ENCODE measurements at places on chromosomes 13 and 19.

DNA sequence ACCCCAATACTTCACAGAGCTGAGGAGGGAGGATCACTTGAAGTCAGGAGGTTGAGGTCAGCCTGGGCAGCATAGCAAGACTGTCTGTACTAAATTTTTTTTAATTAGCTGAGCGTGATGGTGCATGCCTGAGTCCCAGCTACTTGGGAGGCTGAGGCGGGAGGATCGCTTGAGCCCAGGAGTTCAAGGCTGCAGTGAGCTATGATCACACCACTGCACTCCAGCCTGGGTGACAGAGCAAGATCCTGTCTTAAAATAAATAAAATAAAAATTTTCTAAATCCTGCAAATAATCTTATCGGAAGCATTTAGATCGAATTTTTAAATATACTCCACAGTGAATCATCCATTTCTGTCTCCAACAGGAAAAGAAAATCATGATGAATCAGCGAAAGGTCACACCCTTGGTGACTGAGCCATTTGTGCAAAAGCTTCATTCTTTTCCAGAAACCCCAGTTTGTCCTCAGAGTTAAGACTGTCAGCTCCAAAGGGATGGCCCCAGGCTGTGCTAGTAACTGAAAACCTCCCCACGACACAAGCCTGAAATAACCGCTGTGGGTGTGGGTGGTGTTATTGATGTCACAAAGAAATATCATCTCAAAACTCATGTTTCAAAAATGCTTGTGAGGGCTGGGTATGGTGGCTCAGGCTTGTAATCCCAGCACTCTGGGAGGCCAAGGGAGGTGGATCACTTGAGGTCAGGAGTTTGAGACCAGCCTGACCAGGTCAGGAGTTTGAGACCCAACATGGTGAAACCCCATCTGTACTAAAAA is 167.6 kb downstream of the PTPRS start:
- no peak for DNase-seq

DNA sequence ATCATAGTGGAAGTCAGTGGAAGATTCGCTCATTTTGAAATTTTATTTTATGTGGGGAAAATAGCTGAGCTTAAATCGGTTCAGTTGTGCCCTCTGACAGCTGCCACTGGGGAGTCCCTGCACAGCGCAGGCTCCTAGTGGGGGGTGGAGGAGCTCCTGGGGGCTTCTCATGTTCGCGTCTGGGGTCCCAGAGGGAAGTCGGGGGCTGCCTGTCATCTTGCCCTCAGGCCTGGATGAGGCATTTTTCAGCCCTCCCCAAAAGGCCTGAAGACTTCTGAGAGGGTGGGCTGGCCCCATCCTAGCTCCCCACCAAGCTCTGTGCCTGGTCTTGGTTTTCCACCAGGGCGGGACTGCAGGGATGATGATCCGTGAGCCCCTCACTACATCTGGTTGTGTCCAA is 82.1 kb downstream of the CHST8 start:
- no peak for DNase-seq

DNA sequence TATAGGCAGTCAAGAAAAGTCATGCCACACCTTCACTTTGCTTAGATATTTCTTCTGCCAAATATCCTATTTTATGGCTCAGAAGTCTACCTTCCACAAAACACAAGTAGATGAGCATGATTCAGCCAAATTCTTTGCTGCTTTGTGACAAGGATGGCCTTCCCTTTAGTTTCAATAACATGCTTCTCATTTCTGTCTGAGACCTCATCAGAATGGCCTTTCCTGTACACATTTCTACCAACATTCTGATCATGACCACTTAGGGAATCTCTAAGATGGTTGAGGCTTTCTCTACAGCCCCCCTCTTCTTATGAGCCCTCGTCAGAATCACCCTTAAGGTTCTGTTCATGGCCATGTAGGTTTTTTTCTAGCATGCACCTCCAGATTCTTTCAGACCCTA is 96.2 kb downstream of the COL4A2 start:
- no peak for DNase-seq

DNA sequence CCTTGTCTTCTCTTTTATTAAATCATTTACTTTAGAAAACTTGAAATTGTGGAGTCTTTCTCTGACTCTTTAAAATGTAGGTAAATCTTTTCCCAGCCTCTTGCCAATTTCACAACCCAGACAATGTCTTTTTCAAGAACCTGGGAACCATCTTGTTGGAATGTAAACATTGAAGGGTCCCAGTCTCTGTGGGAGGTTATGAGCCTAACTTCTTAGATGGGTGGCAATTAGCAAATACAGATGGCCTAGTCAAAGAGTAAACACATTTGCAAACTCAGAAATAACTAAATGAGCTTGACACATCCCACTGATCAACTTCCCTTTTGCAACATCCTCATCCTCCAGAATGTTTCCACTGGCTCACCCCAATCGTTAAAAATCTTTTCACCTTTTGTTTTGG is 721.0 kb downstream of the PCDH9 start:
- no peak for DNase-seq
